ENCODE measurements at places on chromosomes 11 and 22. TPM values are rescaled to one million over a fixed set of nuclear protein-coding genes. Genes with fewer than 3 reads are reported as not detected.

The CCDC73 gene
- 0.24 TPM for polyA plus RNA-seq

DNA sequence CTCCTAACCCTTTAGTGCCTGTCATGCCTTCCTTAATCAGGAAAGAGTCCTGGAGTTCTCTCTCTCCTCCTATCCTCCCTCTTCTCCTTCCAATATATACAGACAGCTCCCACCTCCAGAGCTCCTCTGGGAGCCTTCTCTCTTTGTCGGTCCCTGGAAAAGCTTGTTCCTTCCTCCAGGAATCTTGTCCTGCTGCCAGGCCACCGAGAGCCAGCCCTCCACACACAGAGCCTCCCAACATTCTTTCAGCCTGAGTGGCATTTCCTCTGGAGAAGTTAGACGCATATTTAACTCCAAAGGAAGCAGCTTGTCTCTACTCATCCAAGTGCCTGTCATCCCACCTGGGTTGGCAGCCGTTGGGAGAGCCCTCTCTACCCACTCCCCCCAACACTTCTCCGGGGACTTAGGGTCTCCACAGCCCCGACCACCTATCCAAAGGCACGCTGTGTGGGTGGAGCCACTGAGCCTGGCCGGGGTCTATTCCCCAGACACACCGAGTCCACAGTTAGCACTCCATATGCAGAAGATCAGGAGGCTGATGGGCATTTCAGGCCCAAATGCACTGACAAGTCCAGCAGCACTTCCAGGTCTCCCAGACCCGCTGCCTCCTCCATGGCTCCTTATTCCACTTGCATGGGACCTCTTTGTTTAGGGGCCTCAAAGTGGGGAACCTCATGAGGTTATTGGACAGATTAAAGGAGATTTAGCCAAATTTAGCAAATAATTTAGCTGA is 31.1 kb downstream of the DKK3 start:
- DNase-seq: no peak

GRCh38 chr11:109818290-109818689 is 274.9 kb upstream of the ZC3H12C start:
- DNase-seq: no peak

The PDE2A gene
- polyA plus RNA-seq: 16.3 TPM

DNA sequence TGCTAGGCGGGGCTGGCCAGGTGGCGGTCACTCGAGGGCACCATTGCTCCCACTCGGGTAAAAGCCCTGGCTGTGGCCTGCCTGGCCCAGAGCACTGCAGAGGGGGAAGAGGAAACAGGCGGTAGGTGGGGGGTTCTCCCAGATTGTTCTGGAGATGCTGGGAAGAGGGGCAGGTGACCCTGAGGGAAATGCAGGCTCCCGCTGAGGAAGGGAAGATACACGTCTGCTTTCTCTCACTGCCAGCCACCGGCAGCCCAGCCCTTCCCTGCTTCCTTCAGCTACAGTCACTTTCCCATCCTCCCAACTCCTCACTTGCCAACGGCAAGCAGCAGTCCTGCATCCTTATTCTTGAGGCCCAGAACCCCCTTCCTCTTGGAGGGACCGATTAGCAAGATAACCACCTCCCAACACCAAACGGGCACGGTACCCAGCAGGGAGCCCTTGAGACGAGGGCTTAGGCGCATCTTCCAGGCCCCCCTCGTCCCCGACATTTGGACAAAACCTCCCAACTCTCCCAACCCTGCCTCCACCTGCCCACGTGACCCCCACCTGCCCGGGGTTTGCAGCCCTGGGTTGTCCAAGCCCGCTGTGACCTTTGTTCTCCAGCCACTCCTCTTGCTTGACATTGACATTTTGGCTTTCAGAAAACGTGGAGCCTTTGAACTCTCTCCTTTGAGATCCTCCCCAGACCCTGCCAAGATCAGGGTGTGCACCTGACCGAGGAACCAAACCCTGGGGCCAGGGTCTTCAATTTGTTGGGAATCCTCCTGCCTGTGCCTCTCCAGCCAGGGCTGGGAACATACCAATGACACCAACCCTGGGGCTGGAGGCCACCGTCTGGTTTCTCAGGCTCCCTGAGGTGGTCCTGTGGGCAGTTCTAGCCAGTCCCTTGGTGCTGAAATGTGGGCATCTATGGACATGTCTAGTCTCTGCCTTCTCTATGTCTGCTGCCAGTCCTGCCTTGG is 48.8 kb upstream of the TTLL12 start:
- DNase-seq: no peak

GRCh38 chr11:86869966-86870570 is 69.7 kb downstream of the PRSS23 start:
- DNase-seq: peak; percentile 25

The LUZP2 gene
- polyA plus RNA-seq: 3.2 TPM

- DNase-seq: no peak
Measured at GRCh38 chr11:67639438-67639859, at the start of gene TBX10. Gene TBX10, minus strand, starts transcription at chr11:67639763. Its CDS starts 291 bp downstream, at chr11:67639472.

- DNase-seq: no peak
Measured at GRCh38 chr22:27139935-27140511, 482.6 kb downstream of the MIAT start.

GRCh38 chr11:133993107-133993506 is 36.3 kb upstream of the IGSF9B start:
- no peak for DNase-seq

- DNase-seq: no peak
Measured at GRCh38 chr11:130129922-130130321, 29.7 kb upstream of the ST14 start.

- DNase-seq: no peak
Measured at GRCh38 chr11:48017831-48018527, 37.6 kb downstream of the PTPRJ start.

DNA sequence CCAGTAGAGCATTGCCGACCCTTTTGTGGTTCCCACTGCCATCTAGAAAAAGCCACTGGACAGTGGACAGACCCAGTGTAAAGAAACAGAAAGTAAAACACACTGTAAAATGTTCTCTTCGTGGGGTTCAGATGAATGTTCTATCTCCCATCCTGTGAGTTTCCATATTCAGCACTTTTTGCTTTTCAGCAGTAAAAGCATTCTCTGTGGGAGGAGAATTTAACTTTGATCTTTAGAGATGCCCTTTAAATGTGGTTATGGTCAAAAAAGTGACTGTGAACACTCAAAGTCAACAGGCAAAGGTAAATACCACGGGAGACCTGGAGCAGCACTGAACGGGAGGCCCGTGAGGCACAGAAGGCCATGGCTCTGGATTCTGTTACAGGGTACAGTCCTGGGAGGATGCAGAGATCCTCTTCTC is 53.9 kb downstream of the FLI1 start:
- DNase-seq: no peak

GRCh38 chr11:118883368-118884071 is at the start of gene CXCR5:
Gene CXCR5, plus strand, starts transcription at chr11:118883892. Its CDS starts 50 bp downstream, at chr11:118883942.
- DNase-seq: no peak

The TBX1 gene
- 0.31 TPM for polyA plus RNA-seq

DNA sequence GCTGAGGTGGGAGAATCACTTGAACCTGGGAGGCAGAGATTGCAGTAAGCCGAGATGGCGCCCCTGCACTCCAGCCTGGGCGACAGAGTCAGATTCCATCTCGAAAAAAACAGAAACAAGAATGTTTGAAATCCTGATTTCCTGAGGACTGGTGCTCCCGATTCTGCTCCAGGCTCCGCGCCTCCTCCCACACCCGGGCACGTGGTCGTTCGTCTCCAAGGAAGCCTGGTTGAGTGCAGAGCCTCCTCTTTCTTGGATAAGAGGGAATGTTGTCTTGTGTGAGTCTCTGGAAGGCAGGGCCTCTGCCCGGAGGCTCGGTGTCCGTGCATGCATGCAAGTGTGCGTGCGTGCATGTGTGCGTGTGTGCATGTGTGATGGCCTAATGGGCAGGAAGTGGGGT is 30.1 kb downstream of the BRSK2 start:
- DNase-seq: no peak

GRCh38 chr11:97948793-97949192 is 1072.0 kb upstream of the CNTN5 start:
- no peak for DNase-seq

GRCh38 chr11:76123248-76123647 is 83.1 kb downstream of the WNT11 start:
- DNase-seq: no peak

GRCh38 chr22:50376085-50376651 is 33.0 kb downstream of the PPP6R2 start:
- DNase-seq: no peak

DNA sequence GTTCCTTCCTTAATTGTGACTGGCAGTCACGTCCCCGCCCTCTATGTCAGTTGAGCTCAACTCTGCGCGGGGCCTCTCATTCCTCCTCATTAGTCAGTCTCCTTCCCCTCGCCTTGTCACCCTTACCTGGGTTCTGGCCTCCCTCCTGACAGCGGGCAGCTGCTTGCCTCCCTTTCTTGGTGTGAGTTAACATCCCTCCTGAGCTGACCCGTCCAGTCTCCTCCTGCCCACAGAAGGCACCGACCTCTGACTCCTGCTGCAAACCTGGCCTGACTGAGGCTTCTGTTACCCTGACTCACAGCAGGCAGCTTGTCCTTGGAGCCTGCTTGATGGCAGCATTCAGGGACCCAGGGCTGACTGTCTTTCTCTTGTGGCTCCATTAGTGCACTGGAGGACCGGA is 45.2 kb downstream of the GRIK4 start:
- DNase-seq: no peak

DNA sequence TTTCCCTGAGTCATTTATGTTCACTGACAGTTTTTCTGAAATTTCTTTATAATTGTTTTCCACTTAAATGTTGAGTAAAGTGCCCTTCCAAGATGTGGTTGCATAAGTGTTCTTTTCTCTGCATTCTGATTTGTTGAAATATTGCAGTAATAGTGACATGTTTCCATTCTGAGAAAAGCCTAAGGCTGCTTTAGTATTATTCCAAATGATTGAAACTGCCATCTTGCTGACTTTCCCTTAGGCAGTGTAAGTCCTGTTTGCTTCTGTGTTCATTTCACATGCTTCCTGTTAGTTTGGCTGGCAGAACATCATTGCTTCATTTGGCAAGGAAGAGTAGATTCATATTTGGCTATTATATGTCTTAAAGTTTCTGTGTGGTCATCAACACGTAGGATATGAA is 146.5 kb downstream of the ELP4 start:
- no peak for DNase-seq

DNA sequence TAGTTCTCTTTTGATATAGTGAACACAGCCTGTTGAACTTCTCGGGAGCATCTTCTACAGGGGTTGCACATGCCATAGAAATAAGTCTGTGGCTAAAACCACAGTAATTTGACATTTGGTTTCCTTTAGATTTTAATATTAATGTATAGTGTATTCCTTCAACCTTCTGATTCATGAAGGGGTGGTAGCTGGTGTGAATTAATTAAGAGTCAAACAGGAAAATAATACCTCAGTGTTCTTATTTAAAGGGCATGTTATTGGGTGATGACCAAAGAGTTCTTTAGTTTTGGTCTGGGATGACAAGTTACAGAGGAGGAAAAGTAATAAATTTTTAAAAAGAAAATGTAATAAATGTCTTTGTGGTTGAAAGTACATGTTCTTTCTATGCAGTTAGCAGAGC is 86.8 kb downstream of the PDHX start:
- DNase-seq: no peak

GRCh38 chr11:76088511-76088910 is 117.8 kb downstream of the WNT11 start:
- no peak for DNase-seq

GRCh38 chr11:808427-809286 is 1.1 kb upstream of the RPLP2 start:
- DNase-seq: no peak

- no peak for DNase-seq
Measured at GRCh38 chr11:58688789-58689503, 42.8 kb downstream of the GLYAT start.

DNA sequence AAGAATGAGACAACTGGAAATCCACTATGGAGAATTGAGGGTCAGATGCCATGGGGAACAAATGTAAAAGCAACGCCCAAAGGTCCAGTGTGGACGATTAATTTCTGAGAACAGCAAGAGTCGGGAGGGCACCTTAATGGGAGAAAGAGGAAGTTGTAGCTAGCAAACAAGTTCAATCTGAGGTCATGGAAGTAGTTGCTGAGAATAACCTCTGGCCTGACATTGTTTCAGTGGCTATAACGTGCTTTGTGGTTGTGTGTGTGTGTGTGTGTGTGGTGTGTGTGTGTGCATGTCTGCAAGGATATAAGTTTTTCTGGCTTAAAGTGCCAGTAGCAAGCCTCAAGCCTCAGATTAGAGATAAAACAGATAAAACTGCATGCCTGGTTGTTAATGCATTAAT is 1630.1 kb upstream of the TENM4 start:
- no peak for DNase-seq

DNA sequence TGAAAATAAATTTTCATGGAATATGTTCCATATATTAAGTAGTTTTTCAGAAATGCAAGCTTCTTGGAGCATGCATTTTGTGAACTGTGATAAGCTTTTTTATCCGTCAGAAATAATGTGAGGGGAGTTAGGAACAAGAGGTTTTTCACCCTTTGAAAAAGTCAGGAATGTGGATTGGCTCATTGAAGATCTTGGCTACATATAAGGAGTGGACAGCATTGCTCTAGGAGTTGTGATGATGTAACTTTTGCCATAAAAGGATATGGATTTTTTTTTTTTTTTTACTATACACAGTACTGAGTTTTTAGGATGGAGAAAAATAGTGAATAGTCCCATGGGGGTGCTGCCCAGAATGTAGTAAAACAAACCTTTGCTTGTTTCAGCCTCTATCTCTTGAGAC is 180.2 kb downstream of the NAV2 start:
- DNase-seq: no peak

DNA sequence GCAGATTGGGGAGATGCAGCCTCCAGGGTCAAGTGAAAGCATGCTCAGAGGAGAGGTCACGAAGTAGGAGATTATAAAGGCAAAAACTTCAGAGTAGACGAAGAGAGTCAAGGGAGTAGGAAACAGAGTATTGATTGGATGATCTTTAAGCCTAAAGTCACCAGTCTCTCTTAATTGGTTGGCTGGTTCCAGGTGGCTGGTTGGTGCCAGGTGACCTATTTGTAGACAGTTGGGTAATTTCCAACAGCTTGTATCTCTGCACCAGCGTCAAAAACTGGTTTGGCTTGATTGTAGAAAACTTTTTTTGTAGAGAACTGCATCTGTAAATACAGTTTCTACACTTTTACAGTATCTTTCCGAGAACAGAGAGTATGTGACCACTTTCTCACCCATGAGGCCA is 75.7 kb upstream of the CCDC90B start:
- no peak for DNase-seq

DNA sequence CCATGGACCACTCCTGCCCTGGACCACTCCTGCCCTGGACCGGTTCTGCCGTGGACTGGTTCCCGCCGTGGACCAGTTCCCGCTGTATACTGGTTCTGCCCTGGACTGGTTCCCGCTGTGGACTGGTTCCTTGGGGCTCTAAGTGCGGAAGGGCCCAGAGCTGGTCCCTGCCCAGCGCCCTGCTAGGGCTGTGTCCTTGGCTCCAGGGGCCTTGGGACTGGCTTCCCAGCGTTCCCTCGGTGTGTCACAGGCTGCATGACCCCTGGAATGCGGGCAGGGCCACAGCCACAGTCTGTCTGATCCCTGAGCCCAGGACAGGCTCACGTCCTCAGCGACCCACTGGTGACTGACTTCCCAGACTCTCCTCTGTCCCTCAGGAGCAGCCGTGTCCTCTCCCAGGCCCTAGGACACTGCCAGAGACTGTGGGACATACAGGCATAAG is 412.2 kb downstream of the TBC1D22A start:
- no peak for DNase-seq
